Activated naive CD4-positive, alpha-beta T cell treated with anti-CD3 and anti-CD28 coated beads, Interleukin-2, amount 50 U/mL, for 16 hours (primary cell): ENCODE measurements at places on chromosomes 3 and 15.

DNA sequence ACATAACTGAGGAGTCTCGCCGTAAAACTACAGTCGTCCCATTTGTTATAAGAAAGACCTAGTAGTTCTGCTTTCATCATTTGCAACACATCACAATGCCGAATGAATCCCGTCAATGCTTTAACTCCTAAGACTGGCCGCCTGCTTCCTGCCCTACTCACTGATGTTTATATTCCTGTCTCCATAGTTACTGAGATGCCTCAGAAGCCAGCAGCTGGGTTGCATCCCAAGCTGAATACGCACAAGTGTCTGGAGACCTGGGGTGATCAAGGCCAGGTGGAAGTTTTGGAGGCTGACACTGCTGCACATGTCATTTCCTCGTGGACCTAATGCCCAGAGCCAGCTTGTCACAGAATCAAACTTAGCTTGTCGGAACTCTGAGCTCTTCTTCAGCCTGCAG lies 95.2 kb upstream of the UBE2E1 start:
- no peak for DNase-seq

DNA sequence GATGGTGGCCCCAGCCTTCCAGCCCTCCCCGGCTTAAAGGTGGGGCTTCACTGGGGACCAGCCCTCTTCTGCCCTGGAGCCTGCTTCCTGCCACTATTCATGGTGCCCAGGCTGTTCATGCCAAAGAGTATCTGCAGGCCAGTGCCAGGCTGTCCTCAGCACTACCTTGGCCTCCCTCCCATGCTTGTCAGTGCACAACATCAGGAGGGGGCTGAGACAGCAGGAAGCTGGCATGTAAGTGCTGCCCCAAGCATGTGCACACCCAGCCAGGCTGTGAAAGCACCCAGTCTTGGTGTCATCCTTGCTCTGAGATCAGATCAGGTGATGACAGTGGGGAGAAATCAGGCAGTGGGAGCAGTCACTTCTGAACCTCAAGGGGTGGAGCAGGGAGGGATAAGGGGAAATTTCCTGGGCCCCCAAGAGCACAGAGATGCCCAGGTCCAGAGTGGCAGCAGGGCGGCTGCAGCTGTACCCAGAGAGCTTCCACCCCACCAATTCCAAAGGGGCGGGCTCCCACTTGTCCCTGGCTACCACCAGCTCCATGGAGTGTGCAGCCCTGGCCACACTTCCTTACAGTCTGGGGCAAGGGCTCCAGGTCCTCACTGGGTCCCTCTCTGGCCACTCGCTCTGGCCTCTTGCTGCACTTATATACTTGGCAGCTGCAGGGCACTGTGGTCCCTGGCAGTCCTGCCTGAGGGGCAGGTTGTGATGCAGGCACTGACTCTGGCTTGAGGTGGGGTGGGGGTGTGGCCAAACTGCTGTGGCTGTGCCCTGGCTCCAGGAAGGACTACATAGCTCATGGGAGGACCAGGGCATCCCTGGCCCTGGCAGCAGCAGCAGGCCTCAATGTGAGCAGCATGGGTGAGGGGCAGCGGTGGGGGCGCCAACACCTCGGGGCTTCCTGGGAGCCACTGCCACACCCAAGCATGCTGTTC lies 91.4 kb upstream of the TNFSF10 start:
- no peak for DNase-seq

DNA sequence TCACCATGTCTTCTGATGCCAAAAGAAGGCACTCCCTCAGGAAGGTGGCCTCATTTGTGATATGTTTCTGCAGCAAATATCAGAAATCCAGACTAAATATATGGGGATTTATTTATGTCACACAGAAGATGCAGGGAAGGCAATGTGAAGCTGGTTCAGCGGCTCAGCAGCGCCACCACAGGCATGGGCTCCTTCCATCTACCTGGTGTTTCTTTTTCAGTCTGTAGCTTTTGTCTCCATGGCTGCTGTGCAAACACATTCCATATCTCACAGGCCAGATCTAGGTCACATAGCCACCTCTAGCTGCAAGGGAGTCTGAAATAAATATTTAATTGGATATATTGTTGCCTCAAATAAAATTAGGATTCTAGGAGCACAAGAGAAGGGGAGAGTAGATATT lies 502.1 kb upstream of the IL12A start:
- DNase-seq: no peak

GRCh38 chr3:153442386-153442785 lies 280.4 kb downstream of the RAP2B start:
- DNase-seq: no peak

- DNase-seq: no peak
Measured at GRCh38 chr3:149958171-149958796, 12.4 kb downstream of the PFN2 start.

- DNase-seq: no peak
Measured at GRCh38 chr15:100461049-100461448, 67.7 kb downstream of the CERS3 start.

DNA sequence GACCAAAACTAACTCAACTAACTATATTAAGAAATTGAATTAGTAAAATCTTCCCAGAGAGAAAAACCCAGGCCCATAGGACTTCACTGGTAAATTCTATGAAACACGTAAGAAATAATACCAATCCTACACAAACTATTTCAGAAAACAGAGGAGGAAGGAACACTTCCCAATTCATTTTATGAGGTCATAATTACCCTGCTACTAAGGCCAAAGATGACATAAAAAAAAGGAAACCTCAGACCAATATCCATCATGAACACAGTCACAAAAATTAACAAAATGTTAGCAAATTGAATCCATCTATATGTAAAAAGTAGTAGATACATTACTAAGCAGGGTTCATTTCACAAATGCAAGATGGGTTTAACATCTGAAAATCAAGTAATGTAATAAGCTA lies 3.5 kb downstream of the EDC3 start:
- no peak for DNase-seq

DNA sequence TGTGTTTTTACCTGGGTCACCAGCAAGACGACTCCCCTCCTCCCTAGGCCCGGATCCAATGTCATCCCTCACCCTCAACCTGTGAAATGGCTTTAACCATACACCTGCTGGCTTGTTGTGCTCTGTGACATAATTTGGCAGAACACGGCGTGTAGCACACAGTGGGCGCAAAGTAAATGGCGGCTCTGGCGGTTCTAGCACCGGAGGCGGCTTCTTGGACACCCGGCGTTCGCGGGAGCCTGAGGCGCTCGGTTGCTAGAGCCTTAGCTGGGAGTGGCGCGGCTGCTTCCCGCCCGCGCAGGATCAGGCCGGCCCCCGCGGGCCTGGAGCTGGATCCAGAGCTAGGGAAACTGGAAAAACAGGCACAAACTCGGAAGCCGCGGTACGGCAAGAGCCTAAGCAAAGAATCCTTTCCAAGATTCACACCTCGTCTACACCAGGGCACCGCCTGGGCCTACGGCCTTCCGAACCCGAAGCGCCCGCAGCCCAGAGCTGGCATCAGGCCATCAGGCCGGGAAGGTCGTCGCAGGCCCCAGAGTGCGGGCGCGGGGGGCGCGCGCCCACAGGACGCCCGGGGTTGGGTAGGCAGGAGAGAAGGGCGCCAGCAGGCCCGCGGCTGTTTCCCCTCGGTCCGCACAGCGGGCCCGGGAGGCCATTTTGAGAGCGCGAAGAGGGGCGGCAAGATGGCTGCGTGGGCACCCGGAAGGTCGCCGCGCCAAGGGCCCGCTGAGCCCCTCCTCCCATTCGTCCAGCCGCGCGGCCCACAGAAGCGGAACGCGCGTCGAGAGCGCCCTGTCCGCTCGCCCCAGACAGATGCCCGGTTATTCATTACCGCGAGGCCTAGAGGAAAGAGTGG lies 43.9 kb upstream of the POLG start:
- peak; percentile 27 for DNase-seq

- DNase-seq: no peak
Measured at GRCh38 chr3:160544844-160545503, 20.4 kb downstream of the KPNA4 start.

GRCh38 chr15:89383365-89384175 lies 48.9 kb upstream of the POLG start:
- DNase-seq: no peak

- no peak for DNase-seq
Measured at GRCh38 chr3:36964817-36965216, 20.0 kb upstream of the TRANK1 start.

DNA sequence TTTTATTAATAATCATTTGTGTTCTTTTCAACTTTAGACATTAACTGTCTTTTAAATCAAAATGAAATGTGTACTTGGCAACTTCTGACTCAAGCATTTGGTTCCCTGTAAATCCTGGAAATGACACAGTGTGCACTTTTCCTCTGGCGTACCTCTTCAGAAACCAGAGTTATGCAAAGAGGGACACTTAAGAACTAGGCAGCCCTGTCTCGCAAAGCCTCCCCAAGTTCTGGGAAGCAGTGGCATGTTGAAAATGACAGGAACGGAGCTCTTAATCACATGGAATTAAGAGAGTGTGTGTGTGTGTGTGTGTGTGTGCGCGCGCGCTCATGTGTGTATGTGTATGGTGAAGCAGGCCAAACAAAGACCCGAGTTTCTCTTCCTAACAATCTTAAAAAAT lies 707.4 kb downstream of the MECOM start:
- no peak for DNase-seq

DNA sequence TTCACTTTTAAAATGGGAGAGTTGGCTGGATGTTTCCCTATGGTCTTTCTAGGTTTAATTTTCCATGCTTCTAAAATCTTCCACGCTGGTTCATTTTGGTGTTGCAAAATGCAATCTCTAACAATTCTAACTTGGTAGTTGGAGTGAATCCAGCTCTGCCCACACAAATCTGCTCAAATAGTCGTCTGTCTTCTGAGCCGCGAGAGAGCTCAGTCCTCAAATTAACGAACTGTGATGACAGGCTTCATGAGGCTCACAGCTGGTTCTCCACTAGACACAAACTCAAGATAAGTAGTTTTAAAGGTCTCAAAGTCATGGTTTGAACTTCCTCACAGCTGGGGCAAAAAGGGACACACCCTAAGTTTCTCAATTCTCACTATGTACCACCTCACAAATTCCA lies 178.6 kb upstream of the LYSMD4 start:
- no peak for DNase-seq

GRCh38 chr3:154011036-154011435 lies 110.2 kb upstream of the ARHGEF26 start:
- no peak for DNase-seq

DNA sequence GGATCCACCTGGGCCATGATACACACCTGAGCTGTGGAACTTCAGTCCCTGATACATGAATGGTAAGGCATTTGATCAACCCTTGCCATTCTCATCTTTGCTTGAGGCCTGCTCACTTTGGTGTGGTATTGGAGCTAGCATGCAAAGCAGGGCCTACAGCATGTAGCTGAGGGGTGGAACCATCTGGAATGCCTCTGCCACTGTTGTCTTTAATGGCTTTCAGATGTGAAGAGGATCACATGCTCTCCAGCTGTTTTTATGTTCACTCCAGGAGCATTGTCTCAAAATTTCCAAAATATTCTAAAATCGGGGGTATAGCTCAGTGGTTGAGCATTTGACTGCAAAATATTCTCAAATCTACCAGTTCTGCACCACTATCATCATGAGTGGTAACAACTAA lies 64.4 kb upstream of the PHLDB2 start:
- no peak for DNase-seq

DNA sequence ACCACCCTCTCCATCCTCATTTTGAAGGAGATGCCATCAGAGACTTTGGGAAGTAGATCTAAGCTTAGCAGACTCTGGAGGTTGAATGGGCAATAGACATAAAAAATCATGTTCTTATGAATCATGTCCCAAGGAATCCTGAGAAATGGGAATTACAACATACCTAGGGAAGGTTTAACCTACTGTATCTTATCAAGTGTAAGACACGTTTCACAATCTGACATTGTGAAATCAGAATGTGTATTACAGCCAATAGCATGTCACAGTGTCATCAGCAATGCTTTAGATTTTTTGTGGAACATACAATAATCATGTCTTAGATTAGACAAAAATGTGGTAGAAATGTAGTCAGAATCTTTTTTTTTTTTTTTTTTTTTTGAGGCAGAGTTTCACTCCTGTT lies 332.4 kb upstream of the TLE3 start:
- DNase-seq: no peak

GRCh38 chr15:100383302-100384107 lies 41.7 kb upstream of the ADAMTS17 start:
- DNase-seq: no peak

GRCh38 chr3:97421565-97421964 lies 343.0 kb upstream of the ARL6 start:
- DNase-seq: no peak

- peak; percentile 22 for DNase-seq
Measured at GRCh38 chr3:4820296-4821121, 158.7 kb upstream of the BHLHE40 start.

DNA sequence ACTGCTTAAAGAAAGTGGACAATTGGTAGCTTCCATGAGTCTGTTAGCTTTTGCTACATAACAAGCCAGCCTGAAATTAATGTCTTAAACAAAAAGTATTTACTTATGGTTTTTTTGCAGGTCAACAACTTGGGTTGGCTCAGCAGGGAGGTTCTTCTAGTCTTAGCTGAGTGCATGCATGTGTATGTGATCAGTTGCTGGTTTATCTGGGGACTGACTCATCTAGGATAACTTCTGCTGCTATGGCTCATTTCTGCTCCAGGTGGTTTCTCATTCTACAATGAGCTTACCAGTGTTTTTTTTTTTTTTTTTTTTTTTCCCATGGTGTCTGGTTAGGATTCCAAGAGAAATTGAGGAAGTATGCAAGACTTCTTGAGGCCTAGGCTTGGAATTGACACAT lies 244.7 kb downstream of the NSUN3 start:
- no peak for DNase-seq

DNA sequence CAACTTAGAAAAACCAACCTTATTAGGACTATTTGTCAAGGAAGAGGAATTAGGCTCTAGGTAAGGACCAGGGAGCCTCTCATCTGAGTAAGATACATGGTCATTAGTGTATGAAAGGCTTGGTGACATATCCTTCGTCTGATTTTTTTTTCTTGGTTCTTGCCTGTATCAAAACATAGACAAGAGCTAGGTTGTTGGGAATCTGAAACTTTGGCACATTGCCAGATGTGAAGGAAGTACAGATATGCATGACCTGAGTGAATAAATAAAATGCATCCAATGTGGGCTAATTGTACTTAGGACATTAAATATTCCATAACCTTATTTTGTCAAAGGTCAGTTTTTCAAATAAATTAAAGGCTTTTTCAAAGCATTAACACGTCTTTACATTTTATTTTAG lies 151.8 kb downstream of the SYNPR start:
- DNase-seq: no peak

- no peak for DNase-seq
Measured at GRCh38 chr3:81645248-81645647, 116.2 kb downstream of the GBE1 start.

DNA sequence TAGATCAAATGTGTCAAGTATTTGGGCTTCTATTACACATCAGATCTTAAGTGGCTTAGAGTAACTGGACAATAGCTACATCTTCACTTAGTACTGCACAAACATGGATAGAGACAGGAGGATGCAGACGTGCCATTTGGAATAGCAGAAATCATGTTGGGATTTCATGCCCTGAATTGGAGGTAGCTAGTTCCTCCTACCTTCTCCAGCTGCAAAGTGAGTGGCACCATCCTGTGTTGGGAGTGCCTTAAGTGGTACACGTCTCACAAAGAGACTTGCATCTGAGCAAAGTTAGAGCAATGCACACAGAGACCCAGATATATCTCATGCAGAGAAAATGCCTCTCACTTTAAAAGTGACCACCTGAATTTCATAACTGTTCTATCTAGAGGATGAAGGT lies 136.5 kb downstream of the SSR3 start:
- no peak for DNase-seq

- DNase-seq: no peak
Measured at GRCh38 chr3:24088782-24089181, 143.7 kb downstream of the NR1D2 start.
